ENCODE measurements at places on chromosomes 5 and 9.

GRCh38 chr9:136774416-136775045, 10.2 kb upstream of the LCN15 start:
- DNase-seq, result no peak

- DNase-seq, result no peak
These were observed 54.4 kb downstream of the GNAQ start for GRCh38 chr9:77977210-77977611.

DNA sequence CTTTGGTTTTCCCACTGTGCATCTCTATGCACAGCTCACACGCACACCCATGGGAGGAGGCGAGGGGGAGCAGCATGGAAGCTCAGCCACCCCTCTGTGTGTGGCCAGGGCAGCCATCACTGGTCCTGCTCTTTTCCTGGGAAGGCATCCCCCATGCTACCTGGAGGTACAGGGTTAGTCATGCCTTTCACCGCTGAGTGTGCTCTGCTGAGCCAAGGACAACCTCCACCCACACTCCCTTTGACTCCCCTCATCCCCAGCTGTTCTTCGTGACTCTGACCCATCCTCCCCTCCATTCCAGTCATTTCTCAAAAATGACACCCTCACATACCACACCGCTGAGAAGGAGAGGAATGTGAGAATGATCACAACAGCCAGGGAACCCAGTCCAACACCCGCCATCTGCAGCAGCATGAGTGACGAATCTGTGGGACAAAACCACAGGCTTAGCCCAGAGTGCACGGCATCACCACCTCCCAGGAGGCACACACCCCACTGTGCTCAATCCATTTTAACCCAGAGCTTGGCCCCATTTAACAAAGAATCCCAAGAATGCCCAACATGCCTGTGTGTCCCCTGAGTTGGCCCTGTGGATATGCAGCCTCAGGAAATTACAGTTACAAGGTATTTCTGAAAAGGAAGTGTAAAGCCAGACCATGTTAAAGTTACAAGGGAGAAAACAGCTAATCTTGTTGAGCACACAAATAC, 133.4 kb downstream of the SUSD1 start:
- peak; percentile 100 for DNase-seq

- peak; percentile 57 for DNase-seq
These were observed 113.9 kb downstream of the FGF1 start for GRCh38 chr5:142572006-142572405.

DNA sequence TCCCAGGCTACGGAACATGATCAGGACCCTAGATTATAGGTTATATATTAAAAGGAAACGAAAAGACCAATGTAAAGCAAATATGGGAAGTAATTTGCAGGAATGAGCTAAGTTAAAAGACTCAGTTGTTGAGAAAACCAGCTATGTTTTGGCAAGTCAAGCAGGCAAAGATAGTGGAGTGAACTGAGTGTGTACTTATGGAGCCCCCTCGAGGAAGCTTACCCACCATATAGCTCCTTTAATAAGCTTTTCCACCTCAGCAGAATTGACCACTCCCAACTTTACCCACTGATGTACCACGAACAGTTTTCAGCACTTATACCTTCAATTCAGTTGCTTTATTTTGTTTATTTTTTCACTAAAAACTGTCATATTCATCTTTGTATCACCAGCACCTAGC, 57.3 kb upstream of the PJA2 start:
- no peak for DNase-seq

DNA sequence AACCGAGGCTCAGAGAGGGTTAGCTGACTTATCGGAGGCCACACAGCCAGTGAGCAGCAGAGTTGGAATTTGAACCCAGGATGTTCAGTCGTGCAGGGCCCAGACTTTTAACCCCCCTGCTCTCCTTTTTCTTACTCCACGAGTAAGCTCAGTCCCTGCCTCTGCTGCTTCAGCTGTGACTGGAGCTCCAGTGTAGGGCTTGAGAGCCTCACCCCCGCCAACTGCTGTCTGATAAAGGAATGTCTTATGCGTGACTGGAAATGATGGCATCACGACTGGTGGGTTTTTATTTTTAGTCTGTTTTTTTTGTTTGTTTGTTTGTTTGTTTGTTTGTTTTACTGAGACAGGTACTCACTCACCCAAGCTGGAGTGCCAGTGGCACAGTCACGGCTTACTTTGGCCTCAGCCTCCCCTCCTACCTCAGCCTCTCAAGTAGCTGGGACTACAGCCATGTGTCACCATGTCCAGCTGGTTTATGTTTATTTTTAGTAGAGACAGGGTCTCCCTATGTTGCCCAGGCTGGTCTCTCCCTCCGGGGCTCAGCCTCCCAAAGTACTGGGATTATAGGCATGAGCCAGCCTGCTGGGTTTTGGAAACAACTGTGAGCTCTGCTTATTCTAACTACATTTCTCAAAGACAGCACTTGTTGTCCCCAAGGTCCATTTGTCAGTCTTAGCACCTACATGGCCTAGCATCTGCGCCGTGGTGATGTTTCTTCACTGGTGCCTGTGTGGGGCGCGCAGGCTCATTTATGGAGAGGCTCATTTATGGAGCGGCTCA, 52.5 kb upstream of the NCS1 start:
- no peak for DNase-seq

GRCh38 chr9:134968011-134968822, 50.5 kb upstream of the FCN1 start:
- peak; percentile 81 for DNase-seq

DNA sequence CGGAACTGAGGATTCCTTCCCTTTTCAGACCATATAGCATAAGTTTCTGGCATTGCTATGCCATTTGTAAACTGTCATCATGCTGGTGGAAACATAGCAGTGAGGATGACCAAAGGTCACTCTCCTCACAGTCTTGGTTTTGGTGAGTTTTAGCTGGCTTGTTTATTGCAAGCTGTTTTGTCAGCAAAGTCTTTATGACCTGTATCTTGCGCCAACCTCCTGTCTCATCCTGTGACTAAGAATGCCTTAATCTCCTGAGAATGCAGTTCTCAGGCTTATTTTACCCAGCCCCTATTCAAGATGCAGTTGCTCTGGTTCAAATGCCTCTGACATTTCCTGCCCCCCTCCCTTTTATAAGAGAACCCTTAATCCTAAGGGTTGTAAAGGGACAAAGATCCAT, 26.7 kb upstream of the GRIA1 start:
- peak; percentile 9 for DNase-seq

DNA sequence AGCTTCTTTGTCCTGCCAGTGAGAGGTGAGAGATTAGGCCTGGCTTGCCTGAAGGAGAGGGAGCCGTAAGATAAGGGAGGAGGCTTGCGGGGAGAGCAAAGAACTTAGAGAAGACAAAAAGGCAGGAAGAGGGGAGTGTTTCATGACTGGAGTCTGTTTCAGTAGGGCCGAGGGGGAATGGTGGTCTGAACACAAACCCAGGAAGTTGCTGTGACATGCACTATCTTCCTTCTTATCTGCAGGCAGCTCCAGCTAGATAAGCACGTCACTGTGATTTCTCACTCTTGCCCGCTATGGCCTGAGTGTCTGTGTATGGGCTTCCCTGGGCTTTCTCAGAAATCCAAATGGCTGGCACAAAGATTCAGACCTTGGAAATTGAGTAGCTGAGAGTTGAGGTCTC, 307.5 kb upstream of the CLINT1 start:
- DNase-seq, result no peak

- DNase-seq, result no peak
These were observed 23.3 kb upstream of the ABLIM3 start for GRCh38 chr5:149117970-149118369.

All from muscle of back (tissue), 13 donors.